T-helper 22 cell (primary cell): ENCODE measurements at places on chromosomes 16 and 17.

DNA sequence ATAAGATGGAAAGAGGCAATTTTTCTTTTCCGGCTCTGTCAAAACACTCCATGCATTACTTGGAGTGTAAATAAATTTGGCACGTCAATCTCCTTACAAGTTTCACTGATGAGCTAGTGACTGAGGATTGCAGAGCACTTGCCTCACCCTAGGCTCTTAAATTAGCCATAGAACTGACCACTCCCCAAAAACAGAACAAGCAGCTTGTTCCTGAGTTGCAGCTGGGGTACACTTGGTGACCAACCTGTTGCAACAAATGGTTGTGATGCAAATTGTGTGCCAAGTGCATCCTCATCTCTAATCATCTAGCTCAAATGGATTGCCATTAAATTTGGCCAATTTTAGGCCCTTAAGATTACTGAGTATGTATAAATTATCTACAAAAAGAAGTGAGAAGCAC lies 67.0 kb downstream of the CACNG1 start:
- no peak for DNase-seq

DNA sequence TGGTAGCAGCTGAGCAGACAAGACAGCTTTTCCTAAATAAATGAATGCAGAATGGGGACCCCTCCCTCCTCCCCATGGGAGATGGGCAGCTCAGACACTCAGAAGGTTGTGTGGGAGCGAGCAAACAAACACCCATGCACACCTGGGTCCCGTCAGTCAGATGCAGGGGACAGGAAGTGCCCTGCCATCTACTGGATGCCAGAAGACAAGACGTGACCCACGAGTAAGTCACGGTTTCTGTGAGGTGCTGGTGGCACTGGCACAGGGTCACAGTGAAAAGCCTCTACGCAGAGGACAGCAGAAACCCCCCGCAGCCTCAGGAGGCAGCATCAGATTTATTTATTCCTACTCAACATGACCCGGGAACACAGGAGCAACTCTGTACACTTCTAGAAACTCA lies 8.4 kb downstream of the HBQ1 start:
- DNase-seq, result no peak

DNA sequence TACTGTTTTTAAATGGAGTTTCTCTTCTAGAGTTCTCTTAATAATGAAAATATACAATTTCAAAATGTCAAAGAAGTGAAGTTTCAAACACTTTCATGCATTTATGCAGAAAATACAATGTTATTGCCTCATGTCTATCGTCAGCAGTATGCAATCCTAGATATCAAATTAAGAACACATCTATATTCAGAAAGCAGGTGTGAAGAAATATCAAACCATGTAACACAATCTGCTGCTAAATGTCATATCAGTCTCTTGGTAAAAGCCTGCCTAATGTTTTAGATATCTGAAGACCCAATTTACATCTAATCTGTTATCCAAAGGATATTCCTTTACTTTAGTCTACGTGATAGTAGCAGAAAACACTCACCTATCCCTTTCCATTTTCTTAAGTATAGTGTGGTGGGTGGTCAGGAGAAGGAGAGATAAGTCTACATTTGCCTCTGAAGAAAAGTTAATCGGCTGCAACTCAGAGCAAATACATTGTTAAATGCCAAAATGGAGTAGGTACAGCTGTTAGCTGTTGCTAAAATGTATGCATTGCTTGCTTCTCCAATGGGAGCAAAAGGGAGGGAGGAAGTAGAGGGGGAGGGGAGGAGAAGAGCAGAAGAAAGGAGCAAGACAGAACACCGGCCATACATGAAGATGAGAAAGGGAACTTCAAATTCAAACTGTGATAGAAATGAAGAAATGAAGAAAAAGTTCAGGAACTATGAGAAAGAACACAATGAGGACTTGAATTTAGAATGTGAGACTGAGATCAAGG lies 64.9 kb downstream of the ITFG1 start:
- no peak for DNase-seq

DNA sequence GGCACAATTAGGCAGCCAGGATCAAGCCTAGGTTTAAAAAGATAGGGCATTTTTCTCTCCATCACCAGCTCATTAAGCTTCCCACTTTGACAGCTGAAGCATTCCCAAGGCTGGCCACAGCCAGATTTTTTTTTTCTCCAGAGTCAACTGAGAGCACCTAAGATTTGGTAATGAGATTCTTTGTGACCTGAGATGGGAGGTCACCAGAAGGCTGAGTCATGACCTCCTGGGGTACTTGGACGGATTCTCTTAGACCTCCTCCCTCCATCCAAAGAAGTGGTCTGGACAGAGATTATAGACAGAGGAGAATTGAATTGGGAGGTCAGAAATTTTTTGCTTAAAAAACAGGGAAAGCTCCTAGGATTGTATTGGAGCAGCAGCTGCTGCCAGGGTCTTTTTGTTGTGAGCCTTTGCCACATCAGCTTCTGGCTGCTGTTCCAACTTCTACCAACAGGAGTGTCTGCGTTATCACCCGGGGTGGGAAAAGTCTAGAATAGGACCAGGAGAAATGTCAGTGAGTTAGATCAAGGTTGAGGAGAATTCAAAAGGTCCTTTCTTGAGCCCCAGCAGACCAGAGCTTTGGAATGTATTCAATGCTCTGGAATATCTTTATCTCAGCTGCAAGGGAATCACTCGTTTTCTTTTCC lies 221.2 kb upstream of the N4BP1 start:
- DNase-seq, result no peak

DNA sequence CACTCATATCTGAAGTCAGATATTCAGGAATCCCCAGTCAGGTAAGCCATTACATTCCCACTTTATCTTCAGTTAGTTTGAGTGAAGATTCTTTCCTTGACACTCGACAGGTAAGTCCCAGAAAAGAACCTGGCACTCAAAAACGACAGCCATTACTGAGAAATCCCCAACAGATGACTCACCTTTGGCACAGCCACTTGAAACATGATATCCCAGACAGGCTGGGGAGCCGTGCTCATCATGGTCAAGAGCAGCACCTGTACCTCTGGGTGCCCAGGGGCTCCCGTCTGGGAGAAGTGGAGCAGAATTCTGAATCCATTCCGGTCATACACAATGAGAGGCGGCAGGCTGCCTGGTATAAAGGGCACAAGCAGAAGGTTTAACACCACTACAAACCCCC lies 16.8 kb upstream of the COG7 start:
- DNase-seq, result no peak

- DNase-seq, result no peak
Observed at GRCh38 chr17:49291929-49292328, 61.3 kb upstream of the PHOSPHO1 start.

DNA sequence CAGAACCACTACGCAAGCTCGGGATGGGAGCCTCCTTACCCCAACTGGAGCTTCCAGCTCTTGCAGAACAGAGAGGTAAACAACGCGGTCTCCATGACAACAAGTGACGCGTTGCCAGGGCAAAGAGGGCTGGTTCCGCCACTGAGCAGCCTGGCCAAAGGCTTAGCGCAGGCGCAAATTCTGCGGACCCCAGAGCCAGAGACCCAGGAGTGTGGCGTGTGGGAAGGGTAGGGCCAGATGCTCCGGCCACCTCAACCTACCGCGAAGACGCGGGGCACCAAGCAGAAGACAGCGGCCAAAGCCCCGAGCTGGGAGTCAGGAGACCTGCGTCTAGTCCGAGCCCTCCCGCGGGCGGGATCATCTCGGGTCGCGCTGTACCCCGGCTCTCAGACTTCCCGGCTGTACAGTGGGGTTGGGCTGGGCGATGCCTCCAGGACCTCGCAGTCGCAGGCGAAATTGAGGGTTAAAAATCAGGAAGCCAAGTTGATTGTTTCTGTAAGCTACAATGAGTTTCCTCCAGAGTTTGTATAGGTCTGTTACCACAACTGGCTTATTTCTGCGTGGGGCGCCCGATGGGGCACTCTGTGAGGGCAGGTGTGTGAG lies at the start of gene TEKT1:
Gene TEKT1 (minus strand): TSS at position 69 of the 603 bp plus-strand sequence. CDS start 1,353 bp downstream, outside the sequence.
- peak; percentile 53 for DNase-seq

- DNase-seq, result no peak
Observed at GRCh38 chr16:79334127-79334526, 266.4 kb downstream of the MAF start.

DNA sequence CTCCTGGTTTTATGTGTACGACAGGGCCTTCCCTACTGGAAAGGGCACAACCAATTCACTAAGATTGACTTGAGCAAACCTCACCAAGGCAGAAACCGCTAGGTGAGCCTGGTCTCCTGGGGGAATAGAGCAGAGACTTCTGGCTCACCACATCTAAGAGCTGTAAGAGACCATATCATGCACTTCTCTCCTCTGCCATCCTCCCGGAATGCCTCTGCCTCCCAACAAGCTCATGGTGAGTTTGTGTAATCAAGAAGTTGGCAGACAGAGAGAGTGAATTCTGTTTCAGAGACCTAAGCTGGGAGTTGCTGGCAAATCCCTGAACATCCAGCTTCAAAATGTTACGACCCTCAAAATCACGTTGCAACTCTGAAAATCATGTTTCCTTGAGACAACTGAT lies 154.8 kb downstream of the SLC39A11 start:
- no peak for DNase-seq

DNA sequence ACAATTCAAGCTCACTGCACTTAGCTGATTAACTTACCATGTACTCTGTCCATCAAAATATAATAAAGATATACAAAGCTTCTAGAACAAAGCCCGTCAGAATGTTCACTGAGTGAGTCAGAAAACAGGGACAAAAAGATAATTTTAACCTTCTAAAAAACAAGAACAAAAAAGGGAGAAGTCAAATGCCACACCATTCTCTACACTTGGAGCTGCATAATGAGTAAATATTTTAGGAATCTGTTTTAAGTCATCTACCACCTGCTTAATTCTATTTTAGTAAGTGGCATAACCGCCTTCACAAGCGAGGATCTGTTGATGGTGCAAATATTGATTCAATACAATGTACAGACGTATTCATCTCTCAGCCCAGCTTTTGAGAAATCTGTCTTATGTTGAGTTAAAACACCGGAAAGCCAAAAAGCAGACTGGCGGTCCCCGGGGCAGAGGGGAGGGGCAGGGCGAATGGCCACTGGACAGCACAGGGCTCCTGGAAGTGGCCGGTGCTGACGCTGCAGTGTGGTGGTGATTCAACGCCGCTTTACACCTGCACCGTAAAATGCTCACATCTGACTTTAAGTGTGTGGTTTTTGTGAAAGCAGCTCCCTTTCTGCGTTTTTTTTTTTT lies 20.1 kb downstream of the RAB40B start:
- no peak for DNase-seq

GRCh38 chr16:1923299-1924034 lies 5.3 kb upstream of the HS3ST6 start:
- no peak for DNase-seq

- DNase-seq, result no peak
Observed at GRCh38 chr17:74037320-74037719, 166.2 kb upstream of the RPL38 start.

- DNase-seq, result no peak
Observed at GRCh38 chr16:30699615-30700099, 686 bp downstream of the SRCAP start.

GRCh38 chr16:88550246-88550661 lies 19.9 kb upstream of the ZC3H18 start:
- no peak for DNase-seq

DNA sequence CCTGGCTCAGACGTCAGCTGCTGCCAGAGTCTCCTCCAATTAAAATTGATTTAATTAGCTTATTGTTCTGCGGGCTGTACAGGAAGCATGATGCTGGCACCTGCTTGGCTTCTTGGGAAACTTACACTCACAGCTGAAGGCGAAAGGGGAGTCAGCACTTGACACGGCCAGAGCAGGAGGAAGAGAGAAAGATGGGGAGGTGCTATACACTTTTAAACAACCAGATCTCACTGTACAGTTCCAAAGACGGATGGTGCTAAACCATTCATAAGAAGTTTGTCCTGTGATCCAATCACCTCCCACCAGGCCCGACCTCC lies 1.4 kb upstream of the PRDM7 start:
- no peak for DNase-seq

GRCh38 chr17:59668816-59669215 lies 38.4 kb downstream of the PTRH2 start:
- DNase-seq, result no peak

GRCh38 chr17:50952013-50952412 lies 85.9 kb upstream of the TOB1 start:
- no peak for DNase-seq

- DNase-seq, result no peak
Observed at GRCh38 chr16:75927810-75928209, 201.5 kb upstream of the CPHXL start.

DNA sequence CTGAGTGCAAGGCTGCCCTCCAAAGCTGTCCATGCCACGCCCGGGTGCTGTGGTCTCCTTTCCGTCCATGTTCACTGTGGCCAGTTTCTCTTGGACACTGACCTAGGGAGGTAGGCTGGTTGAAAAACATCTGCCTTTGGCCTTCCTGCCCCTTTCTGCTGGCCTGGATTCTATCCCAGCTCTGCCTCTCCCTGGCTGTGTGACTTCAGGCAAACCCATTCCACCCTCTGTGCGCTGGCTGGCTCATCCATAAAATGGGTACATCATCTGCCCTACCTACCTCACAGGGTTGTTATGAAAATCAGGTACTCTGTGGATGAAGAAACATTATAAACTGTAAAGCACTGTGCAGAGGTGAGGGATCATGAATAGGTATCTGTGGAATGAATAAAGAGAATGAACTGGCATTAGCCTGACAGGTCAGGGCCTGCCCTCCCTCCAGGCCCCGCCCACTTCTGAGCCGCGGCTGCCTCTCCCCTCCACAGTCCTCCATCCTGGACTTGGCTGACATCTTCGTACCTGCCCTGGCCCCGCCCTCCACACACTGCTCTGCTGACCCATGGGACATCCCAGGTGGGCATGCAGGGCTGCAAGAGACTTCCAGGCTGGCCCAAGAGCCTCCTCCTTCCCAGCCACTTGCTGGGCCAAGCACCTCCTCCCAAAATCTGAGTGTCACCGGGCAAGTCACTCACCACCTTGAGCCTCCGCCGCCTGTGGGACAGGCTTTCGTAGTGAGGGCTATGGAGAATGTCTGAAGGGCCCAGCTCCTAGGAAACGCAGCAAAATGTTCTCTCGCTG lies 7.0 kb upstream of the SPATA20 start:
- no peak for DNase-seq

GRCh38 chr17:41419716-41420115 lies 4.7 kb downstream of the KRT37 start:
- DNase-seq, result no peak

- DNase-seq, result no peak
Observed at GRCh38 chr17:75103601-75104554, 5.9 kb upstream of the ARMC7 start.

GRCh38 chr17:61470530-61471136 lies 18.4 kb downstream of the TBX4 start:
- no peak for DNase-seq

DNA sequence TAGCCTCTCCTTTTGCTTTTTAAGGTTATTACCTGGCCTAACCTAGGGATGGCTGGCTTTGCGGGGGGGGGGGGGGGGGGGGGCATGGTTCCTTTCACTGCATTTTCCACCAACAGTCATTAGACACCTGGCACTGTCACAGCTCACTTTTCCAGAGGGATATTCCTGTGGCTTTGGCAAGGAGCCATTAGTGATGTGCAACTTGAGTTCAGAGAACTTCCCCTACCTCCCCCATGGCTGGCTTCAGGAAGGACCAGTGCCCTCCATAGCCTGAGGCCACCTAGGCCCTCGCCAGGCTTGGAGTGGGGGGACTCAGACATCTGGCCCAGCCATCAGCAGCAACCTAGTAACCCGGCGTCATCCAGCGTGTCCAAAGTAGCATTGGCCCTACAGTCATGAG lies 234.6 kb downstream of the CPPED1 start:
- DNase-seq, result no peak

GRCh38 chr16:928526-928925 lies 42.3 kb downstream of the LMF1 start:
- DNase-seq, result no peak
